ENCODE measurements at places on chromosomes 7 and 10.

DNA sequence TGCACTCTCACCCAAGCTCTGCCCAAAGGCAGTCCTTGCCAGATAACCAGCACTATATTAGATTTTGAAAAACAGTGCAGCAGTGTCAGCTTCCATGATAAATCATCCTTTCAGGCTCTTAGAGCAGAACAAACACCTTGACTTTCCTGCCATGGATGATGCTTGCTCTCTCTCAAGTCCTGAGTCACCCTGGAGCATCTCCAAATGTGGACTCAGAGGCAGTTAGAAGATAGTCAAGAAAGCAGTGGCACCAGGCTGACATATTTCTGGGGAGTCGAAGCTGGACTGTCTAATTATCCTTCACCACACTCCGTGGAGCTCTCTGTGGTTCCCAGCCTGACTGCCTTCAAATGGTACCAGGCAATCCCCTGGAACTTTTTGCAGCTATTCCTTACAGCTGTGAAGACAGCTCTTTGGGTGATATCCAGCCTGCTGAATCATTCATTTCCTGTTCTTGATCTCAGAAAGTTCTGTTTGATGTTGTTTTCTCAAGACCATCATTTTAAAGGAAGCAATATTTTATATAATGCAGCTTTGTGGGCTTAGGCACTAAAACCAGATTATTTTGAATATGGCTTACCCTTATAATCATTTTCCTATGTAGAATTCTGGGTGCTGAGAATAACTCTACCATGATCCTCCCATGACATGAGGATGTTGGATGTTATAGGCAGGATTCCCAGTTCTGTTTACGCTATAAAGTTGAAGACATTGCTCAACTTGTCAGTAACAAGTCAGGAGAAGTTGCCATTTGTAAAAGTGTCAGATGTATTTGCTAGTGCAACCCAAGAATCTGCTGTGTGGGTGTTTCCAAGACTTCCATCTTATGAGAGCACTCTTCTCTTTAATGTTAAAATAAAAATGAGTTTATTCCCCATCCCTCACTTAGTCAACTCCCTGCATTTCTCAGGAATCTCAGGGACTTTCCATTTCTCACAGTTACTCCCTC, 233.8 kb downstream of the C7orf25 start:
- DNase-seq: no peak

GRCh38 chr7:73828107-73828803, 2.5 kb upstream of the CLDN4 start:
- DNase-seq: no peak

- DNase-seq: no peak
Measured at GRCh38 chr7:51298912-51299311, 17.7 kb downstream of the COBL start.

DNA sequence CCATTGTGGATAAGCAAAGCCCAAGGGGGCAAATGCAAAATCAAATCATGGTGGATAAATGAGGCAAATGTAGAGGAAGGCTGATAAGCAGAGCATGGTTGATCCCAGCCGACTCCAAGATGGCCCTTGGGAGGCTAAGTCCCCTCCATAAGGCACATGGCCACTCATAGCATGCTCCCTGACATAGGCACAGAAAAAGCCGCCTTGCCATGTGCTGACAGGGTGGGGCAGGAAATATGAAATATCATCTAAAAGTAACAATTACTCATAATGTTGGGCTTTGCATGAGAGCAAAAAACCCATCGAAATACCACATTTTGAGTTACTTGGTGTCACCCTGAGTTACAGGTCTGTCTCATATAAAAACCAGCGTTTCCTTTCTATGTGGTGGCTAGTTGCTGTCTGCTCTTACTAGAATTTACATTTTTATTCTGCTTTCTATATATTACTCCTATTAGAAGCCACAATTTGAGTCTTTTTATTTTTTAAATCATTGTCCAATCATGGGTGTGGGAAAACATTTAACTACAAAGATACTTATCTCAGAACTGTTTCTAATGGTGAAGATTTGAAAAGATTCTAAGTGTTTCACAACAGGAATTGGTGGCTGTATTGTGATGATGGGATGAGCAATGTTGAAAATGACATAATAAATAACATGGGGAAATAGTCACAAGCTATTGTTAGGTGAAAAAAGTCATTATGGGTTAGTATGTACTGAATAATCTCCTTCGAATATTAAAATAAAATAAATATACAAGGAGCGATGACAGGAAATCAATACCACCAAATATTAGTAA, 102.7 kb downstream of the CUBN start:
- DNase-seq: peak; percentile 79

- DNase-seq: no peak
Measured at GRCh38 chr7:131013716-131014115, 279.7 kb upstream of the KLF14 start.

GRCh38 chr10:116241642-116242410, 31.2 kb downstream of the GFRA1 start:
- DNase-seq: no peak

DNA sequence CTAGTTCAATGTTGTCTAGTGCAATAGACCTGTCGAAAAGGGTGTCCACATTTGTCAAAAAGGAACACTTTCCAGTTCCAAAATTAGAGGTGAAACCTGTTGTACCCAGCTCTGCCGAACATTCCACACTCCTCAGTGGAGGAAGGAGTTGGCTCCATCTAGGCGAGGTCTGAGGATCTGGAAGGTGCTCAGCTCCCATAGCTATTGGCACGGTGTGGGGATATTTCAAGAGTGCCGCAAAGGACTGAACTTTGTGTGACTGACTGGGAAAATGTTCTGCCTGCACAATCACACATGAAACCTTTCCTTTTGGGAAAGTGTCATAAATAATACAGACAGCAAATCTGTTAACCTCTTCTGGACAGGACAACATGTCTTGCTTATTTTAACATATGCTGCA, 48.1 kb upstream of the ZEB1 start:
- DNase-seq: no peak

DNA sequence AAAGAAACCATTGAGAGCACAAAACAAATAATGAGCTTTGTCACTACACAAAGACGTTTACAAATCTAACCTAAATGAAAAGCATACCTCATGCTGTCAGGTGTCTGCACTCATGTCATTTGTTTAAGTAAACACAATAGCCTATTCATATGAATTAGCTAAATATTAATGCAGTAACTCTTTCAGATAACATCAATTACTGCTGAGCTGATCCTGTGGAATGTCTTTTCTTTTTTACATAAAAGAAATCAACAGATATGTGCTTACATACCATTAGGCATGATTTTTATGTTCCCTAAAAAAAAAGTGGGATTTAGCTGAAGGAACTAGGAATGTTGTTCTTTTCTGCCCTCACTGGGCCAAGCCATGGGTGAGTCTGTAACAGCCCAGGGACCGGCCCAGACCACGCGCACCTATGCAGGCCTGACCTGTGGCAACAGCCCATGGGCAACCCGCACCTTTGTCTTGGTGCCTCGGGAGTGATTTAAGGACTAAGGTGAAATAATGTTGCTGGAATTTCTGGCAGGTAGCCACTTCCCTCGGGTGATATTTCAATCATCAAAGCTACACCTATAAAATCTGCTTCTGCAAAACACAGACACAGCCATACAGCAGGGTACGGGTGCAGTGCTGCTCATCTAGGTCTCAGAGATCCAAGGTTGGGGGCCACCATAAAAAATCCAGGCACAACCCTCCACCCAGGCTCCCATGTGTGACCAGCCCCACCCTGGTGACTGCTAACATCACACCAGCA, 44.6 kb downstream of the FGFR2 start:
- no peak for DNase-seq

Measured in CD8-positive, alpha-beta memory T cell (primary cell).